ENCODE measurements at places on chromosomes 11 and 22. TPM values are rescaled to one million over a fixed set of nuclear protein-coding genes. Genes with fewer than 3 reads are reported as not detected.

The TCN1 gene
- total RNA-seq, result 0.09 TPM

The OTOG gene
- total RNA-seq, result not detected

The VSIG10L2 gene
- total RNA-seq, result not detected

The PATE2 gene
- not detected for total RNA-seq

The APLNR gene
- not detected for total RNA-seq

The TSPO gene
- total RNA-seq, result 226 TPM

The SCN2B gene
- not detected for total RNA-seq

The SCGB1A1 gene
- not detected for total RNA-seq

The RAB38 gene
- total RNA-seq, result 1.0 TPM

The YAP1 gene
- total RNA-seq, result 53.8 TPM

The C11orf91 gene
- total RNA-seq, result 0.85 TPM

The NUDT22 gene
- total RNA-seq, result 34.8 TPM

The ANGPTL5 gene
- not detected for total RNA-seq

The C11orf97 gene
- total RNA-seq, result not detected

The PGM2L1 gene
- total RNA-seq, result 15.3 TPM

The RTN4RL2 gene
- 99.8 TPM for total RNA-seq

All from A549 treated with ZK216348 at 1 μM for 4 hours (cell line).